ENCODE measurements at places on chromosomes 16 and 17. TPM values are rescaled to one million over a fixed set of nuclear protein-coding genes. Genes with fewer than 3 reads are reported as not detected.

DNA sequence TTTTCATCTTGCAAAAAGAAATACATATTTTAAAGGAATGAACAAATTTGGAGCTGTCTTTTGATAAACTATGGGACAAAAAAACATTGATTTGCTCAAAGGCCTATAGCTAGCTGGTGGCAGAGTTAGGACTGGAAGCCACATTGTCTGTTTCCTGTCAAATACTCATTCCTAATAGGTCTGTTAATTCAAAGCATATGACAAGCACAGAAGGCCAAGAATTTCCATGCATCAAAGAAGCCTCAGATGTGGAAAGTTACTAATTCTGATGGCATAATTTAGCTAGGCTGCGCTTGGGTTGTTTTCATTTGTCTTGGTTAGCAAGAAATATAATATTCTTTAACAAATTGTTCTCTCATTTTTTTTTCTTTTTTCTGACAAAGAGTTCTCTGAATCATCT, 98.0 kb downstream of the CDK5R1 start:
- DNase-seq: no peak

- DNase-seq: no peak
These were observed 331.0 kb upstream of the PSMD7 start for GRCh38 chr16:73965591-73965990.

- DNase-seq: no peak
These were observed 7.3 kb downstream of the KIF18B start for GRCh38 chr17:44940317-44940716.

GRCh38 chr16:89721546-89722391, 432 bp downstream of the ZNF276 start:
- DNase-seq: peak; percentile 85

DNA sequence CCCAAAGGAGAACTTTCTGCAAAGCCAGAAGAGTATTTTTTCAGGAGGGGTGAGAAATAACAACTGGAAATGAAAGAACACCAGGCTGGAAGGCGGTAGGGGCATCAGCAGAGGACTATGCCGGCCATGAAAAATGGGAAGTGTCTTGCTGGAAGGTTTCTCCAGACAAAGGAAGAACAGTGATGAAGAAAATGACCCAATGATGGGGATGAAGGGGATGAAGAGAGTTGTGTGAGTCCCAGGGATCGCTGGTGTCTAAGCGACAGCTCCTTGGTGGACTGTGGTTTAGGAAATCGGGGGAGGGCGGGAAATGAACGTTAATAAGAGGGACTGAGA, 623 bp downstream of the TTLL6 start:
- no peak for DNase-seq

DNA sequence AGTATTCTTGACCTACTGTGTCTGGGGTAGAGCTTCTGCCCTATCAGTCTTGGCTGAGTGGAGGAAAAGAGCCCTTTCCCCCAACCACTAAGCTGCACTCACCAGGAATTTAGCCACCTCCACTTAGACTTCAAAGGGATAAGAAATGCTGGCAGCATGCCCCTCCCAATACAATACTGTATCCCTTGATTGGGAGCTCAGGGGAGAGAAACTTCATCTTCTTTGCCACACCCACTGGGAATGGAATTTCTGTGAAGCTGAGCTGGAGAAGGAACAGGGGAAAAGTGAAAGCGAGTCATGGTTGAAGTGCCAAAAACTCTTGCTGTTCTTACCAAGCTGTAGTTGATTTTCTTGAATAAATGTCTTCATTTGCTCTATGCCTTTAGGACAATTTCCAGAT, 68.8 kb downstream of the CEP112 start:
- no peak for DNase-seq

DNA sequence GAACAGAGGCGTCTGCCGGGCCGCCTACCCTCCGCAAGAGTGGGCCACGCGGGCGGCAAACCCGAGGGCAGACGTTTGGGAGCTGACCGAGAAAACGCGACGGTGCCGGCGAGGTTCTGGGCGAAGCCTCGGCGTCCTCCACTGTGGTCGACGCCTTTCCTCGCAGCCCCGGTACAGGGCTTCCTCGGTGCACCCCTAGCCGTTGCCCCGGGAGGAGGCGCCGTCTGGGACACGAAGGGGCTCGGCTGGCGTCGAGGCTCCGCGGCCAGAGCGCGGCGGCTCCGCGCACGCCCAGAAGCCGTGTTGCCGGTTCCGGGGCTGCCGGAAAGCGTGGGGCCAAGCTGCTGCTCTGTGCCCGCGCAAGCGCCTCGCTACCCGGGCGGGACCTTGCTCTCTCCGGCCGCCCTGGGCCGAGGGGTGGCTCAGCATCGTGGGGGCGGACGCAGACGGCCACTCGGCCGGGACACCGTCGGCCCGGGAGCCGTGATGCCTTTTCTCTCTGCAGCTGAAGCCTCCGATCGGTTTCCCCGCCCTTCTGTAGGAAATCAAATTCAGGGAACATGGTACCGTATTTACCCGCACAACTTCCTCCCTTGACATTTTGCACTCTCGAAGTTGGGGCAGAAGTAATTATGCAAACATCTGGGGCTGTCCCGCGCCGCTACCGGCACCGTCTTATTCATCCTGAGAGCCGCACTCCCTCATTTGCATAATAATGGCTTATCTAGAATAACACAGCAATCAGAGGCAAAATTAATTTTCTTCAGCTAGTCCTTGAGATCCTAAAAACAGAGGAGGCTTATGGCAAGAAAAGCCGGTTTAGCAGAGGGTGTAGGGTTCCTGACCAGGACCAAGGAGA, 7.3 kb upstream of the CBX8 start:
- DNase-seq: peak; percentile 95

Gene ACSM2A
- total RNA-seq: not detected

Gene RHBDF1
- total RNA-seq: not detected

Gene RNF112
- total RNA-seq: 0.63 TPM

Gene GJC1
- total RNA-seq: 5.6 TPM

Gene FBXW10
- total RNA-seq: not detected
